ENCODE measurements at places on chromosomes 16 and 17. TPM values are rescaled to one million over a fixed set of nuclear protein-coding genes. Genes with fewer than 3 reads are reported as not detected.
A peak's percentile ranks its signal among the peaks of the same experiment; 100 is the strongest.

DNA sequence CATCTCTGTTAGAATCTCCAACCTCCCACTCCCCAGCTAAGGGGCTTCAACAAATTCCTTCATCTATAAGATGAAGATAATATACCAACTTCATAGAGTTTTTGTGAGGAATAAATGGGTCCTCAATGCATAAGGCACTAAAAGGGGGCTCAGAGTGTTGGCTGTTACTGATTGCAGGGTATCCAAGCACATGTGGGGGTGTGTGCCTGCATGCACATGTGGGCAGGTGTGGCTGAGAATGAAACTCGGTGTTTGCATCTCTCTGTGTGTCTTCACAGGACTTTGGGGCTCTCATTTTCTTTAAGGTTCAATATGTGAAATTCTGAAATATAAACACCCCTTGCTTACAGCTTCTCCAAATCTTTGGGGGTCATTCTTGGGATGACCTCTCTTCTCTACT lies 4.1 kb upstream of the PPP1R9B start:
- peak overlapping the region; percentile 95 for H3K27ac ChIP-seq
- peaks cover 35% of the 10 kb centered on the region for H3K4me1 ChIP-seq
- DNase-seq: peak; percentile 12

GRCh38 chr17:8253801-8254200 lies 4.7 kb downstream of the PFAS start:
- peak; percentile 49 for DNase-seq
- peaks cover 7% of the 10 kb centered on the region for H3K4me1 ChIP-seq
- no peaks in the 10 kb centered on the region for H3K36me3 ChIP-seq

- peak; percentile 74 for DNase-seq
- peak overlapping the region; percentile 99 for H3K27ac ChIP-seq
- H3K27me3 ChIP-seq: no peaks in the 10 kb centered on the region
- no peak overlapping the region for H3K4me3 ChIP-seq
- H3K36me3 ChIP-seq: peaks cover 34% of the 10 kb centered on the region
Measured at GRCh38 chr16:67241008-67241900, 6.0 kb downstream of the FHOD1 start.

DPEP3 gene
- not detected for total RNA-seq

- DNase-seq: no peak
- H3K4me3 ChIP-seq: no peak overlapping the region
- H3K36me3 ChIP-seq: no peaks in the 10 kb centered on the region
Measured at GRCh38 chr17:50466371-50467113, 2.1 kb downstream of the CHAD start.

- no peaks in the 10 kb centered on the region for H3K27me3 ChIP-seq
- H3K36me3 ChIP-seq: peaks cover under 1% of the 10 kb centered on the region
- DNase-seq: no peak
- peaks cover 60% of the 10 kb centered on the region for H3K4me1 ChIP-seq
- H3K27ac ChIP-seq: peak overlapping the region; percentile 94
- H3K4me3 ChIP-seq: no peak overlapping the region
Measured at GRCh38 chr17:58085039-58085715, 2.0 kb downstream of the DYNLL2 start.

GRCh38 chr16:49000594-49000993 lies 281.0 kb downstream of the CBLN1 start:
- no peaks in the 10 kb centered on the region for H3K27me3 ChIP-seq
- H3K4me3 ChIP-seq: no peak overlapping the region

GRCh38 chr17:53942436-53942835 lies 119.7 kb downstream of the KIF2B start:
- no peak overlapping the region for H3K27ac ChIP-seq
- H3K4me3 ChIP-seq: no peak overlapping the region
- H3K27me3 ChIP-seq: no peaks in the 10 kb centered on the region
- no peaks in the 10 kb centered on the region for H3K4me1 ChIP-seq

- no peak overlapping the region for H3K27ac ChIP-seq
- DNase-seq: no peak
- peaks cover 3% of the 10 kb centered on the region for H3K36me3 ChIP-seq
Measured at GRCh38 chr16:46826631-46827030, 4.3 kb downstream of the C16orf87 start.

Measured in heart left ventricle (tissue), 16 donors.